ENCODE measurements at places on chromosomes 2 and 18. TPM values are rescaled to one million over a fixed set of nuclear protein-coding genes. Genes with fewer than 3 reads are reported as not detected.

- DNase-seq: no peak
Observed at GRCh38 chr18:30342675-30343074, 699.9 kb downstream of the DSC3 start.

DNA sequence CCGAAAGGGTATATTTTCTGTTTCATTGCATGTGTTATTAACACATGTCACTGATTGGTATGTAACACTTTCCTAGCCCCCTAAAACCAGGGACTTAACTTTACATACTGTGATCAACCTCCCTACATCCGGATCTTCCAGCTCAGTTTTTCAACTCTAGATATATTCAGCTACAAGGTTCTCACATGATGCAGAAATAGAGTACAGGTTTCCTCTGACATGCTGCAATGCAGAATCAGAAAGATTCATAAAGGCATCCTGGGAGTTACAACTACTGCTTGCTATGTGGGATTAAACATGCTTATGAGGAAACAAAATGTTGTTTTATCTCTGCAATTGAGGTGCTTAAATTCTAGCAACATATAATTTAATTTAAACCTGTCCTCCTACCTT, 14.0 kb downstream of the FBXO11 start:
- no peak for DNase-seq

- DNase-seq: peak; percentile 80
Observed at GRCh38 chr2:237026981-237027711, 58.5 kb upstream of the COPS8 start.

GRCh38 chr2:174108579-174108978, 139.8 kb downstream of the OLA1 start:
- DNase-seq: no peak

GRCh38 chr2:100877555-100877954, 57.6 kb downstream of the NPAS2 start:
- no peak for DNase-seq

EPB41L3 gene
- 28.0 TPM for total RNA-seq

GRCh38 chr2:226763320-226763719, 36.3 kb downstream of the IRS1 start:
- no peak for DNase-seq

DNA sequence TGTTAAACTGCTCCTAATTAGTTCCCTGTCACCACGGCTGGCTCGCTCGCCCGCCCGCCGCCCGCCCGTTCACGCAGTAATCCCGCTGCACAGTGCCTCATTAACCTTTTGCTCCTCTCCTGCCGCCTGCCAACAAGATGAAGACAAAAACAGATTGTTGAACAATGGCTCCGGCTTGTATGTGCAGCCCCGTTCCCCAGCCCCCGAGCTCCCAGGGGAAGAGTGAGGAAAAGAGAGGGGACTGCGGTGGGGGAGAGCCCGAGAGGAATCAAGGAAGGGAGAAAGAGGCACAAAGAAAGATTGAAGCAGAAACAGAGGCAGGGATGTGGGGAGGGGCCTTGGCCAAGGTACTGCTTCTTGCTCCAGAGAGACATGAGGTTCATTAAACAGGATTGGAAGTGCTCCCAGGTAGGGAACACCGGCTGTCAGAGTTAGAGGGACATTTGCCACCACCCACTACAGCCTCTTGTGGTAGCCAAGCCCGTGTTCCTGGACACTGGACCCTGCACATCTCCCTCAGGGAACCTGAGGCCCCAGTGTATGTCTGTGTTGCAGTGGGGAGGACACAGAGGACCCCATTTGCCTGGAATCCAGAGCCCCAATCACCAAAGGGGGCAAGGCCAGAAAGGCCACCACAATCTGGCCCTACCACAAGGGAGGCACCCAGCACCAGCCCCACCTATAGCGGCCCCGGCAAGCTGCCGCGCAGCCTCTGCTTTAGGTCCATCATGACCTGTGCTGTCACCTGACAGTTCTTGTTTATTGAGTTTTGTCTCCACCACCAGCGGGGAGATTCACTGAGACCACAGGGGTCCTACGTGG, 38.1 kb downstream of the EMX1 start:
- DNase-seq: no peak

ITGB6 gene
- total RNA-seq: 0.86 TPM

SGO2 gene
- 1.6 TPM for total RNA-seq

SLC30A3 gene
- 4.8 TPM for total RNA-seq

- no peak for DNase-seq
Observed at GRCh38 chr18:76364282-76365259, 130.5 kb downstream of the ZNF516 start.

DNA sequence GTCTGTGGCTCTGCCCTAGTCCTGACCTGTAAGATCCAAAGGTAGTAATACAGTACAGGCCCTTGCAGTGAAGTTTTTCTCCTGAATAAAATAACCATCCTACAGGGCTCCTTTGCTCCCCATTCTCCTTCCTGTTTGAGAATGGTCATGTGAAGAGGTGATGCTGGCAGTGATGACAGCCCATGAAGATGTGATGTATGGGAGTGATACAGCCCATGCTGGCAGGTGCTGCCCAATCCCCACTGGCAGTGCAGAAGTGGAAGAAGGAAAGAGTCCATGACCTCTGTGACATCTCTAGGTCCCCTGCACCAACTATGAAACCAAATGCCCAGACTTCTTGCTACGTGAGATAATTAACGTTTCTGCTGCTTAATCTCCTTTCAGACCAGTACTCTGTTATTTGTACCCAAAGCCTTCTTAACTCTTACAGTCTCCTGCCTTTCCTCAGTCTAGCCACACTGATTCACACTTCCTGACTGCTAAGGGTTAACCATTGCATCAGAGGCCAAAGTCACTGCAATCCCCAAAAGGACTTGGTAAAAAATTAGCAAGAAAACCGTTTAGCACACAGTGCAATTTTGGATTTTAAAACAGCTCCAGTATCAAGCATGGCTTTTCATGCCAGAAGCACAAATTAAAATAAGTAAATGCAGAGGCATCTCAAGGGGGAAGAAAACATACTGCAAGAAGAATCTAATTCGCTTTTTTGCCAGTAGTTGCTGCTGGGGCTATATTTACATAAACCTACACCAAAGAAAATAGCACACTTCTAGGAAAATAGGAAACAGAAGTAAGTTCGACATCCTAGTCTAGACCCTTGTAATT, 98.0 kb downstream of the STK39 start:
- DNase-seq: no peak

- DNase-seq: no peak
Observed at GRCh38 chr2:21376864-21377263, 253.1 kb downstream of the TDRD15 start.

DNA sequence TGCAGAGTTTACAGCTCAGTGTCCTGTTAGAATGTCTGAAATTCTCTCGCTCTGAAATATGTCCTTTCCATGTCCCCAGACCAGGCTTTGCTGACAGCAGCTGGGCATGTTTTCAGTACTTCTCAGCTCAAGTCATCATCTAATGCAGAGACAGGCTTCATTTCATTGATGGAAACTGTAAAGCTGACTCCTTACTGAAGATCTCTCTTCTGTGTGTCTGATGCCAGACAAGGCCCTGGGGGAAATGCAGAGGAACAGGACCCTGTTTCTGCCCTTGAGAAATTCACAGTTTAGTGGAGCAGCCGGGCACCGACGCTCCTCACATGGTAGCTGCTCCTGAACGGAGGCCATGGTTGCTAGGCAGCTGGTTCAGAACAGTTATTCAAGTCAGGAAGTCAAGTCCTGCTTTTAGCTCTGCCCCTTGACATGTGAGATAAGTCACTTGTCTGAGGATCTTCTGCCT, 24.6 kb upstream of the FZD7 start:
- DNase-seq: peak; percentile 50

- DNase-seq: no peak
Observed at GRCh38 chr2:23649819-23650218, 264.8 kb downstream of the KLHL29 start.

GRCh38 chr18:78981394-78981831, 1.8 kb downstream of the SALL3 start:
- no peak for DNase-seq

DNA sequence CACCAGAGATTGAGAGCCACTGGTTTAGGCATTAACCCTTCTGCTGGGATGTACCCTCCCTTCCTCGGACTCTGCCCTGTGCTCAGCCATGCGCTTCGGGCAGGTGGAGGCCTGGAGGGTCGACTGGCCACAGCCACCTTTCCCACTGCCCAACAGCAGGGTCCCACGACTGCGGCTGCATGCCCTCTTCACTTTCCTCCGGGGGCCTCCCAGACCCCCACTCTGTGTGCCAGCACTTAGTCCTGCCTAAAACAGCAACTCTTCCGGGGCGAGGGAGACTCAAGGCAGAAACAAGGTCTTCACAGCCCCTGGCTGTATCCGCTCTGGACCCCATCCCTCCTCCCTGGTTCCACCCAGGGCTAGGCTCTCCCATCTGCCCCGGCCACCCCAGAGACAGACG, 31.3 kb upstream of the BIN1 start:
- DNase-seq: no peak

DNA sequence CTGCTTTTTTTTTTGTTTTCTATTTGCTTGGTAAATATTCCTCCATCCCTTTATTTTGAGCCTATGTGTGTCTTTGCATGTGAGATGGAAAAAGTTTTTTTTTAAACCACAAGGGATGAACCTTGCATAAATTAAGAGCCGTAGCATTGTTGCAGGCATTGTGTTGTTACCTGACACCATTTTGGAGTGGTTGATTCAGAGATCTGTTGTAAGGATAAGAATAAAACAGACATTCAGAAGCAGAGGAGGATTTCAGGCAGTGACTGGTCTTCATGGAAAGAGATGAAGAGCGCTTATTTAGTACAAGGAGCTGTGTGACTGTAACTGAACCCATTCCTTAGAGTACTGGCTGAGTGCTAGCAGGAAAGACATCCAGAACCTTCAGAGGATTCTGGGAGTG, 101.2 kb downstream of the LTBP1 start:
- no peak for DNase-seq

DNA sequence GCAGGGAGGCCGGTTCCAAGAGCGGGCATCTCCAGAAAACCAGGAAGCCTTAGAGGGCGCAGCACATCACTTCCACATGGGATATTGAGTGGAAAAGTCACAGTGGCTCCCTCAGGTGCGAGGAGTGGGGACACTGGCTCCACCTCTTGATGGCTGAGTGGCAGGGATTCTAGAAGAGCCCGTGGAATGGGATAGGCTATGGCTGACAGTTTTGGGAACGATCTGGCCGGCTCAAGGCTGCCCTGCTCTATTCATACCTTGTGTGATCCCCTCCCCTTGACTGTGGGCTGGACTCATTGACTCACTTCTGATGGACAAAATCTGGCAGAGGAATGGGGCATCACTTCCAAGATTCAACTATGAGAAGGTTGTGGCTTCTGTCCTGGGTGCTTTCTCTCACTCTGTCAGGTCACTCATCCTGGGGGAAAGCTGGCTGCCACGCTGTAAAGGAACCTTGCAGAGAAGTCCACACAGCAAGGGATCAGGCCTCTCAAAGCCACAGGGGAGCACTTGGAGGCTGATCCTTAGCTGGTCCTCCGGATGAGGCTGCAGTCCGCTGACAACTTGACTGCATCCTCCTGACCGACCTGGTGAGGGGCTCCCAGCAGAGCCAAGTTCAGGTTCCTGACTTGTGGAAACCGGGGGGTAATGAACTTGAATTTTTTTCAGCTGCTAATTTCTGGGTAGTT, 46.7 kb upstream of the HS6ST1 start:
- no peak for DNase-seq

DNA sequence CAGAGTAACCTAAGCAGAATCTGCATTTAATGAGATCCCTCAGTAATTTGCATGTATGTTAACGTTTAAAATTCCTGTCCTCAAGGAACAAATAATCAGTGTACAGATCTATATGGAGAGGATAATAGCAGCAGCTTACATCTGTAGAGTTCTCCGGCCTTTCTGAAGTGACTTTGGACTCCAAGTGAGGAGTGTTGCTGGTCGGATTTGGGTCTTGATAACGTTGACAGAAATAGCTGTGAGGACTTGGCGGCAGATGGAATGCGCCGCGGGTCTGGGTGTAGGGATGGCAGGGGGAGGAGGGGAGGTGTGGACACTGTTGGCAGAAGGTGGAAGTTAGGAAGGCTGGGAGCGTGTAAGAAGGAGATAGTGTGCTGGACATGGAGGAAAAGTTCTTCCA, 170.9 kb upstream of the GATA6 start:
- peak; percentile 56 for DNase-seq

DNA sequence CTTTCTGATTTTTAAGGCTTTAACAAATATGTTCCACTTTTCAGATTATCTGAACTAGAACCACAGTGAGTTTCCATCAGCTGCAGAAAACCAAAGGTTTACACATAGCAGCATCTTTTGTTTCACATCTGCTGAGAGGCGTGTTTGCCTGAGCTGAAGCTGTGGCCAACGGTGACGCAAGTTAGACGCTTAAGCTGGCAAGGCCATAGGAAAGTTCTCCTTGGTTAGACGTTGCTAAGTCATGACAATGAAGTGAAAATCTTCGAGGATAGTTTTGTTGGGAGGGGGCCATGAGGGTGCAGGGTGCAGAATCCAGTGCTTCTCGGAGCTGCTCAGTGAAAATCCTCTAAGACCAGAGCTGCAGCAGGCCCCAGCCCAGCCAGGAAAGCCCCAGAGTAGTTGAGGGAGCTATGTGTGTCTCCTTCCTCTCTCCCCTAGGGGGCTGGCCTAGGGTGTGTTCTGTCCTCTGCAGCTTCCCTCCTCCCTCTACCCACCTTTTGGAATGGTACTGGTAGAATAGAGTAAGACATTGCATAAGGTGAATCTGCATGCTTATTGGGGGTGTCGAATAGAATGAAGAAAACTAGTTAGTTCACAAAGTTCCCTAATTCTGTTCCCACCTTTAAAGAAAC, 105.4 kb downstream of the FHOD3 start:
- peak; percentile 83 for DNase-seq

SGPP2 gene
- 5.4 TPM for total RNA-seq

ALLC gene
- not detected for total RNA-seq

- DNase-seq: no peak
Observed at GRCh38 chr2:62687636-62688035, 17.9 kb upstream of the EHBP1 start.

DNA sequence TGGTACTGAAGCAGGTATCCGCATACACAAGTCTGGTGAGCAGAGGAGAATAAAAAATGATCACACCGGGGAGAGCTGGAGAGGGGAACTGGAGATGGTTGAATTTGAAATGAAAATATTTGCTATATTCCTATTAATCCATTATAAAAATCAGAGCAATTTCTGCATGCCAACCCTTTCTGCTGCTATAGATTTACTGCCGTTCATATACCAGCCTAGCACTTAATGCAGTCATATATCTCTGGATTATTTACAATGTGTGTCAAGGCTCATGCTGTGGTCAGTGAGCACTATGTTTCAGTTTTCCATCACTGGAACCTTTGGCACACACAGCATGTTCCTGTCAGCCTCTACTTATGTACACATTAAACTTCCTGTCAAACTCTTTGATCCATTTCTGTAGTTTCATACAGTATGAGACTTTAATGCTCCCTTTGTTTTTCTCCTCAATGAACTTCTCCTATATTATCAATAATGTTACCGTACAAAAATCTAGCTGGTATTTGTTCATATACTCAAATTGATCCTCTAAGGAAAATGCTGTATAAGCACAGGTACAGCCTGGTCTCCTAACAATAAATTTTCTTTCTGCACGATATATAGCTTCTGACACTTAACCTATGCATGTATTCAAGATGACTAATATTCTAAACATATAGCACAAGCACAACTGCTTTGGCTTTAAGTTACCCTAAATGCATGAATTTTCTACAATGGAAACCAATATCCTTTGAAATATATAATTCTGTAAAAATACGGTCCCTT, 36.7 kb downstream of the FANCL start:
- DNase-seq: no peak

GRCh38 chr2:15040429-15041084, 408.0 kb downstream of the LRATD1 start:
- DNase-seq: no peak

All from left cardiac atrium (tissue), 4 donors.